ENCODE measurements at places on chromosomes 1 and 21.
A peak's percentile ranks its signal among the peaks of the same experiment; 100 is the strongest.

- DNase-seq: peak; percentile 43
Observed at GRCh38 chr1:154442006-154442740, 37.0 kb downstream of the IL6R start.

DNA sequence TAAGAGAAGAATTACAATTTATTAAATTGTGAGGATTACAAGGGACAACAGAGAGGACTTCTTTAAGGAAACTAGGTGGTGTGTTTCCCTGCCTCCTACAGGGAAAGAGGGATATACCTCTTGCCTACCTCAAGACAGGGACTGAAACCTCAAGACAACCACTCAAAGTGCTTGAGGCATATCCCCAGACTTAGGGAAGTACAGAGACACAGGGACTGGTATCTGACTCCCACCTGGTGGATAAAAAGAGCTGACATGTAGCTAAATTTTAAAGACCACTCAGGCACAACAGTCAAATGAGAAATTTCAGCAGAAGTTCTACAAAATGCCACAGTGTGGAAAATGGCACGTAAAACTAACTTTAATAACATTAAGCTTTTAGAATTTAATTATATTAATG is 21.3 kb downstream of the DENND2C start:
- no peak for DNase-seq

GRCh38 chr1:153557877-153558276 is 7.8 kb downstream of the S100A2 start:
- DNase-seq: no peak

DNA sequence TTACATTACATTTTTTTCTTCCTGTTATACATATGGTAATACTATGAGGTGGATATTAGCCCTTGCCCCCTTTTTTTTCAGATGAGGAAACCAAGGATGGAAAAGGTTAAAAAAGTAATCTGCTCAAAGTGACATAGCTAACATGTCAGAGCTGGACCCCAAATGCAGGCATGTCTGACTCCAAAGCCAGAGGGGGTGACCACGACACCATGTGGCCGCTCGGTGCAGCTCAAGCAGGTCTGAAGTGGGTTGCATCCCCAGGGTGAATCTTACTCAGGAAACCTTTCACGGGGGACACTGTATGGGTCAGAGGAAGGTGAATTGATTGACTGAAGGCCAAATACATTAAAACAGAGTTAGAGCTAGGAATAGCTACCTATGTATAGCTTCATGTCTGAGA is 34.8 kb downstream of the CD34 start:
- DNase-seq: no peak

DNA sequence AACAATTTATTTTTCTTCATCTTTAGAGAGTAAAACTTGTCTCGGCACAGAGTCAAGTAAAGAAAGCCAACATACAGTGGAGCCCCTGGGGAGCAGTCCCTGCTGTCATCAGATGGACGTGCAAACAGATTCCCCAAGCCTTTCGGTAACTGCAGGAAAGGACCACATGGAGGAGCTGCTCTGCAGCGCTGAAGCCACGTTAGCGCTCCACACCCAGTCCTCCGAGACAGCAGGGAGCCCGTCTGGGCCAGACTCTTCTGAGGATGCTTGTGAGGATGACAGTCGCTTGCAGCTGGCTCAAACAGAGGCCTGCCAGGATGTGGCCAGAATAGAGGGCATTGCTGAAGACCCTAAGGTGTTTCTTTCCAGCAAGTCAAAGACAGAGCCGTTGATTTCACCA is 77.1 kb upstream of the SCCPDH start:
- DNase-seq: peak; percentile 79

DNA sequence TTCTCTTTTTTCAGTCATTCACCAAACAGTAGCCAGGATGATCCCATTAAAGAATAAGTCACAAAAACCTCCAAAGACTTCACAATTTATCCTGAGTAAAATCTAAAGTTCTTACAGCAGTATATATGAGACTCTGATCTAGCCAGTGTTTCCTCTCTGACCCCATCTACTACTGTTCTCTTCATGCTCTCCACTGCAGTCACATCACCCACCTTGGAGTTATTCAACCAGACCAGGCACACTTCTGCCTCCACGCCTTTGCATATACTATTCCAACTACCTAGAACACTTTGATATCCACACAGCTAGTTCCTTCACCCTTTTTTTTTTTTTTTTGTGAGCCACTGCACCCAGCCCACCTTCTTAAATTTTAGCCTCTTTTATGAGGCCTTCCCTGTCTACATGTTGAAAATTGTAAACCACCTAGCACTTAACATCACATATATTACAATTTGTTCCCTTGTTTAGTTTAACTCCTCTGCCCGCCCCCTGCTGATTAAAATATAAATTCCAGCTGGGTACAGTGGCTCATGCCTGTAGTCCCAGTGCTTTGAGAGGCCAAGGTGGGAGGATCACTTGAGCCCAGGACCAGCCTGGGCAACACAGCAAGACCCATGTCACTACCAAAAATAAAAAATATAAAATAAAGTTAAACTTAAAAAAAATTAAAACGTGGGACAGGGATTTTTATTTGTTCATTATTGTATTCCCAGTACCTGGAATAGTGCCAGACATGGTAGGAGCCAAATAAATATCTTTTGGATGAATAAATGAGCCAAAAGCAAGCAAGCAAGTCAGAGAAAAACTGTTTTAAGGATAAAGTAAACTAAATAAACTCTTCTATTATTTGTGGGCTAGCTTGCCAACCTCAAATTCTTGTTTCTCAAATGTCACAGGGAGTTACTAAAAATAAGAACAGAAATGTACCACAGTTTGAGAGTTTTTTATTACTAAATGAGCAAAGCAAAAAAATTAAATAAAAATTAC is 35.2 kb upstream of the MUTYH start:
- peak; percentile 11 for DNase-seq

DNA sequence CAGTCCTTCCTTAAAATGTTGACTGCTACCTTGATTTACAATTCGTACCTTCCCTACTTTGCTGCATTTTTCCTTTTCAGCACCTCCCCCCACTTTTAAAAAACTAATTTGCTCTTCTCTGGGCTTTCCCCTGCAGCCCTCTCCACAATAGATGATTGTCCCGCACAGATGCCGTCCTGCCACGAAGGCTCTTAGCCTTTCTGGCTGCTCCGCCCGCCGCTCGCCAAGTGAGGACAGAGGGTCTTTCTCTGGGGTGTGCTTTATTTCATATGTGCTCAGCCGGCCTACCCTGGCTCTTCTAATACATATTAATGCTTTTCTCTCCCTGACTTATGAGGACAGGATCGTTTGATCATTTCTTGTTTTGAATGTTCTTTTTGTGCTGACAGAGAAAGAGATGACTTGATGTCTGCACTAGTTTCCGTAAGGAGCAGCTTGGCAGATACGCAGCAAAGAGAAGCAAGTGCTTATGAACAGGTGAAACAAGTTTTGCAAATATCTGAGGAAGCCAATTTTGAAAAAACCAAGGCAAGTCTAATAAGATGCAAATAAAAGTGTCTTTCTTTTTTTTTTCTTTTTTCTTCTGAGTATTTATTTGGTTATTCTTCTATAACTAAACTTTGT is 60.6 kb downstream of the SDCCAG8 start:
- no peak for DNase-seq

DNA sequence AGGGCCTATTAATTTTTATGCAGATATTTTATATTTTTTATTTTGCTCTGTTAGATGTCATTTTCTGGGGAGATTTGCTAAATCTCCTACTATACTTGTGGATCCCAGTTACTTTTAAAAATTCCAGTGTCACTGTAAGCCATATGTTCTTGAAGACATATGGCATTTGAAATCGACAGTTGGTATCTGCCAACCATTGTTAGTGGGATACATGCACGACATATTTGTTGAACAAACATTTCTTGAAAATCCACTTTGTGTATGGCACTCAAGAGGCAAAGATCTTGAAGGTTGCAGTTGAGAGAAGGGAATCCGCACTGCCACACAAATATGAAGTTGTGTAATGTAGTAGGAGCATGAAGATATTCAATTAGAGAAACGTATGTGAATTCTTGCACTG is 287.7 kb downstream of the HHAT start:
- DNase-seq: no peak

- no peak for DNase-seq
Observed at GRCh38 chr1:183841550-183841949, 36.6 kb downstream of the RGL1 start.

Data from AG20443 (cell line).